Endodermal cell (in vitro differentiated cells): ENCODE measurements at places on chromosomes 7 and 10.

GRCh38 chr10:16995867-16996529, 133.6 kb downstream of the CUBN start:
- peak; percentile 32 for DNase-seq
- no peaks in the 10 kb centered on the region for H3K27me3 ChIP-seq
- no peaks in the 10 kb centered on the region for H3K4me1 ChIP-seq
- no peaks in the 10 kb centered on the region for H3K36me3 ChIP-seq
- H3K4me3 ChIP-seq, result no peak overlapping the region

- no peak overlapping the region for H3K4me3 ChIP-seq
- no peaks in the 10 kb centered on the region for H3K27me3 ChIP-seq
- H3K36me3 ChIP-seq, result no peaks in the 10 kb centered on the region
- H3K4me1 ChIP-seq, result peaks cover under 1% of the 10 kb centered on the region
- DNase-seq, result no peak
Measured at GRCh38 chr7:17105701-17106100, 192.8 kb upstream of the AHR start.

DNA sequence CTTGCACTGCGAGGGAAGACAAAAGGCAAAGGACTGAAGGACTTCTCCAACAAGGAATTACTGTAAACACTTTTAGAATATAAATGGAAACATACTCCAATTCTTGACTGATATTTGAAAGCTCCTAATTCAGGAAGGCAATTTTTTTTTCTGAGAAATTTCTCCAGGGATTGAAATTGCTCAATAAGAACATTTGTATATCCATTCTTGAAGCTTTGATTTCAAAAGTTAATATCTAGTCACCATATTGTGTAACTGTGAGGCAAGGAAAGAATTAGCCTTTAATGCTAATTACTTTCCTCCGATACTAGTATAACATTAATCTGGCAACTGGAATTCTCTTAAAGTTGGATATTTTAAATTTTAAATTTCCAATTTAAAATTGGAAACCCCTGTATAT, 188.4 kb upstream of the COL1A2 start:
- no peaks in the 10 kb centered on the region for H3K36me3 ChIP-seq
- no peaks in the 10 kb centered on the region for H3K4me1 ChIP-seq
- no peak overlapping the region for H3K27ac ChIP-seq
- H3K4me3 ChIP-seq, result no peak overlapping the region
- peaks cover 5% of the 10 kb centered on the region for H3K27me3 ChIP-seq

DNA sequence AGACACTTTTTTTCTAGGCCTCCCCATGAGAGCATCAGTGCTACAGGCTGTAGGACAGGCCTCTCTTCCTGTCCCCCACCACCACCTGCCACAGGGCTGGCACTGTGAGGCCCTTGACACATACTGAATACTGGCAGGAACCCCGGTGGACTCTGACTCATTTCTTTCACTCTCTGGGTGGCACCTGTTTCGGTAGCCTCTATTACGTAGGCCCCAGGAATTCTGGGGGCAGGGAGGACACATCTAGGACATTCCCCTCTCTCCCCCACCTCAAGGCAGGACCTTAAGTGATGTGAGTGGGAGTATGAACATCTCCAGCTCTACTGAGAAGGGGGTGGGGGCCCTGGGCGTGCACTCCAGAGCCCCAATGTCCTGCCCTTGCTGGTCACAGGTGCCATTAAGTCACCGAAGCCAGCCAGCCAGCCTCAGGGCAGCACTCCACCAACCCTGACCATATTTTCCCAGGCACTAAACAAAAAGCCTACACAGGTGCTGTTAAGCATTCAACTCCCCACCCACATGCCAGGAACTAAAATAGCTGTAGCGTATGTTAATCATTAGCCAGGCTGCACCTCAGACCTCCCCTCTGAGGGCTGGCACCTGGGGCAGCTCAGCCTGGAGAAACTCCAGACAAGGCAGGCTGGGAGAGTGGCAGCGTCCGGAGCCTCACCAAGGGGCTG, 8.9 kb downstream of the ANXA11 start:
- DNase-seq, result peak; percentile 54
- H3K36me3 ChIP-seq, result peaks cover 7% of the 10 kb centered on the region
- H3K4me3 ChIP-seq, result no peak overlapping the region
- no peak overlapping the region for H3K27ac ChIP-seq
- H3K27me3 ChIP-seq, result no peaks in the 10 kb centered on the region
- peaks cover 9% of the 10 kb centered on the region for H3K4me1 ChIP-seq

- peaks cover 19% of the 10 kb centered on the region for H3K36me3 ChIP-seq
- H3K27me3 ChIP-seq, result no peaks in the 10 kb centered on the region
Measured at GRCh38 chr7:2353936-2354185, 766 bp upstream of the EIF3B start.
